HuH-7.5 (cell line): ENCODE measurements at places on chromosomes 3 and 15.

GRCh38 chr15:97748576-97748975 lies 211.9 kb upstream of the ARRDC4 start:
- no peak for DNase-seq

DNA sequence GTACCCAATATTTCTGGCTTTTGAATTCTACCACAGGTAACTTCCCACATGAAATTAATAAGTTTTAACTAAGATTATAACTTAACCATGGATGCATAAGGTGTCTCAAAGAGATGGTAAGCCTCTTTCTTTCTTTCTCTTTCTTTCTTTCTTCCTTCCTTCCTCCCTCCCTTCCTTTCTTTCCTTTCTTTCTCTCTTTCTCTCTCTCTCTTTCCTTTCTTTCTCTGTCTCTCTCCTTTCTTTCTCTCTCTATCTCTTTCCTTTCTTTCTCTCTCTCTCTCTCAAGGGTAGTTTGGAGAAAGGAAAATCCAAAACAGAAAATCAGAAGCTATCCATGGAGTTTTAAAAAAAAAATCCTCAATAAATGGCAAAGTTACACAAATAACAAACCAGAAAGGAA lies 10.4 kb upstream of the MTMR14 start:
- no peak for DNase-seq

GRCh38 chr15:60362321-60363086 lies 35.3 kb downstream of the ANXA2 start:
- DNase-seq = no peak

DNA sequence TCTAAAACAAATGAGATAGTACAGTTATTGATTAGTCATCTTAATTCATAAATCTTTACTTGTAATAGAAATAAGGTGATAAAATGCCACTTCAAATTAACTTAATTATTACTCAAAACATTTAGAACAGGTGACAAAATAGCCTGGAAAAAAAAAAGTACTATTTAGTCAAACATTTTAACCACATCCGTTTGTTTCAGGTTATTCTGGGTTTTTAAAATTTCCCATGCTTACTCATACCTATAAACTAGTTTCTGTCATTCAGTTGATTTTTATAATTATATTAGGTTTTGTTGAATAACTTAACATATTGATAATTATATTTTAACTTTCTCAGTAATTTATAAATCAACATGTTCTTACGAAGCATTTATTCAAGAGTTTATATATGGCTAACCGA lies 483.0 kb downstream of the ROBO1 start:
- no peak for DNase-seq

DNA sequence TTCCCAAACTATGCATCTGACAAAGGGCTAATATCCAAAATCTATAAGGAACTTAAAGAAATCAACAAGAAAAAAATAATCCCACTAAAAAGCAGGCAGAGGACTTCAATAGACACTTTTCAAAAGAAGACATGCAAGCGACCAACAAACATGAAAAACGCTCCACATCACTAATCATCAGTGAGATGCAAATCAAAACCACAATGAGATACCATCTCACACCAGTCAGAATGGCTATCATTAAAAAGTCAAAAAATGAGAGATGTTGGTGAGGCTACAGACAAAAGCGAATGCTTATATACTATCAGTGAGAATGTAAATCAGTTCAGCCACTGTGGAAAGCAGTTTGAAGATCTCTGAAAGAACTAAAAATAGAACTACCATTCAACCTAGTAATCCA lies 20.2 kb downstream of the CFAP44 start:
- no peak for DNase-seq

GRCh38 chr3:50466177-50466576 lies 37.3 kb downstream of the CACNA2D2 start:
- DNase-seq = no peak

DNA sequence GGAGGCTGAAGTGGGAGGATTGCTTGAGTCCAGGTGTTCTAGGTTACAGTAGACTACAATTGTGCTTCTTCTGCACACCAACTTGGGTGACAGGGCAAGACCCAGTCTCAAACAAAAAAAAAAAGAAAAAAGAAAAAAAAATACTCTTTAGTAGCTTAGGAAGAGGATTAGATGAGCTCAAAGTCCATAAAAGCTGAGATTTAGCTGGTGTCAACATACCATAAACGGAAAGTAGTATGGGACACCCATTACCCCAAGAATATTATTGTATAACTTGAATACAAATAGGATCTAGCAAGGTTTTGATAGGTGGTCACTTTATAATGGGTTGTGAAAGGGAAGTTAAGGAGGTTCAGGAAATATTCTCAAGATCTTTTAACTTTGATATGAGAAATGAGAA lies 38.0 kb upstream of the ULK4 start:
- no peak for DNase-seq

DNA sequence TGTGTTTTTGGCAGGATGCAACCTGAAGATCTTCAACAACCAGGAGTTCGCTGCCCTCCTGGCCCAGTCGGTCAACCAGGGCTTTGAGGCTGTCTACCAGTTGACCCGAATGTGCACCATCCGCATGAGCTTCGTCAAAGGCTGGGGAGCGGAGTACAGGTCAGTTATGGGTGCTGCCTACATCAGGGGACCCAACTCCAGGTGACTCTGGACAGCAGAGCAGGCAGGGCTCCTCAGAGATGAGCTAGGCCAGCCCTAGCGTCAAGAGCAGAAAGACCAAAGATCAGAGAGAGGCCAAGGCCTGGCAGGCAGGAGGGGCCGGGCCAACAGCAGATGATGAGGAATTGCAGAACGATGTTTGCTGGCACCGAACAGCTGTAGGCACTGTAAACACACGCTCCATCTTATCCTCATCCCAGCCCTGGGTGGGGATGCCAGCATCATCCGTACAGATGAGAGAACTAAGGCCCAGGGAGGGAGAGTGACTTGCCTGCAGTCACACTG lies 67.1 kb downstream of the AAGAB start:
- peak; percentile 1 for DNase-seq

GRCh38 chr3:62892951-62893350 lies 17.7 kb upstream of the CADPS start:
- no peak for DNase-seq

- no peak for DNase-seq
Measured at GRCh38 chr3:147380387-147380951, 25.9 kb downstream of the ZIC4 start.

- no peak for DNase-seq
Measured at GRCh38 chr3:183782576-183783276, 42.7 kb downstream of the MAP6D1 start.
